Right lobe of liver (tissue), 6 donors: ENCODE measurements at places on chromosomes 5 and 9.
A peak's percentile ranks its signal among the peaks of the same experiment; 100 is the strongest.

GRCh38 chr9:116417464-116417863 lies 263.9 kb downstream of the PAPPA start:
- DNase-seq, result no peak

DNA sequence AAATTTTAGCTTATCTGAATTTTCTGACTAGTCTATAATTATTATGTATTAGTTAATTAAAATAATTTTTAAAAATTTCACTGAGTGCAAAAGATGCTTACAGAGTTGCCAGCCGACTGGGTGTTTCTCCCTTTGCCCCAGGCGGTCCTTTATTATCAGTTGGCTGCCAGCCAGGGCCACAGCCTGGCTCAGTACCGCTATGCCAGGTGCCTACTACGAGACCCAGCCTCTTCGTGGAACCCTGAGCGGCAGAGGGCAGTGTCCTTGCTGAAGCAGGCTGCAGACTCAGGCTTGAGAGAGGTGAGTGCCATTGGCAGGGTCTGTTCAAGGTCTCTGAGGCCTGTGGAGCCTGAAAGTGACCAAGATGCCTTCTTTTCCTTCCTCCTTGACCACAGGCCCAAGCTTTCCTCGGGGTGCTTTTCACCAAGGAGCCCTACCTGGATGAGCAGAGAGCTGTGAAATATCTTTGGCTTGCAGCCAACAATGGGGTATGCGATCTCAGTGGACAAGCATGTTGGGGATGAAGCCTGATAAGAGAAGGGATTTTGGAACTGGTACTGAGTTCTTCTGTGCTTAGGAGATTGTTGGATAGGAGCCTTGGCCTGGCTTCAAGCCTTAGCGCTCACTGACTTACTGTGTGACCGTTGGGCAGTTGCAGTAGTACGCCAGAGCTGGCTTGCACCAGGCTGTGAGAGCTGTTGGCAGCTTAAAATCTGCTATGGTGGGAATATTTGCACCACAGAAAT lies 10.6 kb downstream of the DELE1 start:
- peak; percentile 84 for DNase-seq

DNA sequence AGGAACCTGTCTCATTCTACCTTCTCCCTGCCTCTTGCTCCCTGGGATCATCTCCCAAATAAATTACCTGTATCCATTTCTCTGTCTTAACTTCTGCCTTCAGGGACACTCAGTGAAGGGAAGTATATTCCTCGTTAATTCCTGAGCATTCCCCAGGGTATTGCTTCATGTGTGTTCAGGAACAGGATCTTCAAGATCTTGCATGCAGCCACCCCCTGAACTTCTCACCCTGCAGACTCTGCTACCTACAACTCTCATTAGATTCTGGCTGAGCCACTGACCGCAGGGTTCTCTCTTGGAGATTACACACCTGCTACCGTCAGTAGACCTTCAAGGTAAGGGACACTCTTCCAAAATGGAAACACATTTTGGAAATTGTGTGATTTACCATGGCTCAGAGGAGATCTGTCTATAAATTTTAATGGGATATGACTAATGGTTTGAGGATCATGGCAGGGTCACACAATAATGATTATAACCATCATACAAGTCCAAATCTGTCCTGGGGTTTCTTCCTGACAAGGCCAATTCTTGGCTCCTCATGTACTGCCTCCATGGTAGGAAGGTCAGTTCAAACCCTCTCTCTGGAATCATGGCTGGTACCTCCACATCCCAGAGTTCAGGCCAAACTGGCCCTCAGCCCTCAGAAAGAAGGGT lies 38.9 kb upstream of the UGCG start:
- DNase-seq, result no peak

DNA sequence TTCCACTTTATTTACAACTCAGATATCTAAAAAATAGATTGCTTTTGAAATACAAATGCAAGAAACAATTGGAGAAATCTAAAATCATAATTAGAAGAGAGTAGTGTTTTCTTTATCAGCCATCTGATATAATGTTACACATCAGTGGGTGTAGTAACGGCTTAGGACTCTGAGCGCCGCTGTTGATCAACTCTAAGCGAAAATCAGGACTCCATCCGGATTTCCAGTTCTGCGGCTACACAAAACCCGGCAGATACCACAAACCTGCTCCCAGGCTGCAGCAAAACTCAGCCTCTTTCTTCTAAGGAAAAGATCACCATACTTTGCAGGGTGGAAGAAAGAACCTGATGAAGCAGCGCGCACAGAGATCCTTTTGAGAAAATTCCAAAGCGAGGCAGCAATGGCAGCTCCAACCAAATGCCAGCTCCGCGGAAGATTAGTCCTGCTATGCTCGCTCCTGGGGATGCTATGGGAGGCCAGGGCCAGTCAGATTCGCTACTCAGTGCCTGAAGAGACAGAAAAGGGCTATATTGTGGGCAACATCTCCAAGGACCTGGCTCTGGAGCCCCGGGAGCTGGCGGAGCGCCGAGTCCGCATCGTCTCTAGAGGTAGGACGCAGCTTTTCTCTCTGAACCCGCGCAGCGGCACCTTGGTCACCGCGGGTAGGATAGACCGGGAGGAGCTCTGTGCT lies at the start of gene PCDHGA9:
PCDHGA9 (plus strand) TSS at position 226 of the 691 bp plus-strand sequence; CDS start at position 401, 175 bp downstream.
- DNase-seq, result peak; percentile 45

- DNase-seq, result no peak
Observed at GRCh38 chr5:143398451-143399237, 4.8 kb downstream of the NR3C1 start.
